ENCODE measurements at places on chromosomes 7 and 10. TPM values are rescaled to one million over a fixed set of nuclear protein-coding genes. Genes with fewer than 3 reads are reported as not detected.

DNAH11 gene
- total RNA-seq: not detected

STK31 gene
- 0.44 TPM for total RNA-seq

DNA sequence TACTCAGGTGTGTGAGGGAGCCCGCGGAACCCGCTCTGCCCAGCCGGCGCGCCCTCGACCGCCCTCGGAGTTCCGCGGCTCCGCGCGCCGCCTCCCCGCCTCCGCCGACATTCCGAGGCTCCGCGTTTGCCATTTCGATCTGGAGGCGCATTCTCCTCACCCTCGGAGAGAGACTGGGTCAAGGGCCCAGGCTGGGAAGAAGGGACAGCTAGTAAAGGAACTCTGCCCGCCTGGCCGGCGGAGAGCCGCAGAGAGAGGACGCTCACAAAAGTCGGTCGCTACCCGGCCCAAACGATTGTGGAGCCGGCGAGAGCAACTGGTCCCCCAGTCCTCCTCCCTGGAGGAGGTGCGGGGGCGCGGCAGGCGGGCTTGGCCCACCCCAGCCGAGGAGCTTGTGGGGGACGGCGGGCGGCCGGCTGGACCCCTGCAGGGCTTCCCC is 74.5 kb upstream of the LEP start:
- no peak for DNase-seq
- no peak overlapping the region for H3K27ac ChIP-seq
- H3K4me3 ChIP-seq: no peak overlapping the region
- H3K27me3 ChIP-seq: peaks cover 16% of the 10 kb centered on the region
- H3K36me3 ChIP-seq: no peaks in the 10 kb centered on the region

DNA sequence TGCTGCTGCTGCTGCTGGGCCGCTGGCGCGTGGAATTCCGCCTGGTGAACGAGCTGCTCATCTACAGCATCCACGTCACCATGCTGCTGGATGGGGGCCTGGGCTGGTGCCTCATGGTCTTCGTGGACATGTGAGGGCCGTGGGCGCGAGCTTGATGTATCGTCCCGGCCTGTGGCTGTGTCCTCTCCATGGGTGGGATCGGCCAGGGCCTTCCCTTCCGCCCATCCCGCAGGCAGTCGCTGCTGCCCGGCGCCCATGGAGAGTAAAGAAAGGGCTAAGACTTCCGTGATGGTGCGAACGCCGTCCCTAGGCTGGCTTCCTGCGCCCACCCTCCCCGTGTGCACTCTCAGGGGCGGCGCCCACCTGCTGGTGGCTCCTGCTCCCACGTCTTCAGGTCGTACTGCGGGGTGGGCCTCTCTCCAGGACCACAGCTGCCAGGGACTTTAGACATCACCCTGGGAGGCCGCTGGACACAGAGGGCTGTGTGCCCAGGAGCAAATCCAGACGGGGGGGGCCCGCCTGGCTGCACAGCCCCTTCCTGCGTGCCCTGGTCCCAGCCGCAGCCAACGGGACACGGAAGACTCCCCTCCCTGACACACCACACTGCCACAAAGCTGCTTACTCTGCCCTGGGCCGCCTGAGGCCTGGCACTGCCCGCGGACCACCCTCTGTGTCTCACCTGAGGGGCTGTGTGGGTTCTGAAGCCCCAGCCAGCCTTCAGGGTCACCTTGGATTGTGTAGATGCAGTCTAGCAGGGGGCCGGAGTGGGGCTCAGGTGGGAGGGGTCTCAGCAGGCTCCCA is 167.5 kb downstream of the SEPTIN7 start:
- DNase-seq: no peak
- H3K27ac ChIP-seq: no peak overlapping the region
- peaks cover 16% of the 10 kb centered on the region for H3K27me3 ChIP-seq
- H3K4me1 ChIP-seq: no peaks in the 10 kb centered on the region

- H3K27ac ChIP-seq: no peak overlapping the region
- H3K27me3 ChIP-seq: peaks cover 1% of the 10 kb centered on the region
These were observed 10.0 kb downstream of the CYP3A43 start for GRCh38 chr7:99837649-99838361.
